ENCODE measurements at places on chromosomes 2 and 18.

DNA sequence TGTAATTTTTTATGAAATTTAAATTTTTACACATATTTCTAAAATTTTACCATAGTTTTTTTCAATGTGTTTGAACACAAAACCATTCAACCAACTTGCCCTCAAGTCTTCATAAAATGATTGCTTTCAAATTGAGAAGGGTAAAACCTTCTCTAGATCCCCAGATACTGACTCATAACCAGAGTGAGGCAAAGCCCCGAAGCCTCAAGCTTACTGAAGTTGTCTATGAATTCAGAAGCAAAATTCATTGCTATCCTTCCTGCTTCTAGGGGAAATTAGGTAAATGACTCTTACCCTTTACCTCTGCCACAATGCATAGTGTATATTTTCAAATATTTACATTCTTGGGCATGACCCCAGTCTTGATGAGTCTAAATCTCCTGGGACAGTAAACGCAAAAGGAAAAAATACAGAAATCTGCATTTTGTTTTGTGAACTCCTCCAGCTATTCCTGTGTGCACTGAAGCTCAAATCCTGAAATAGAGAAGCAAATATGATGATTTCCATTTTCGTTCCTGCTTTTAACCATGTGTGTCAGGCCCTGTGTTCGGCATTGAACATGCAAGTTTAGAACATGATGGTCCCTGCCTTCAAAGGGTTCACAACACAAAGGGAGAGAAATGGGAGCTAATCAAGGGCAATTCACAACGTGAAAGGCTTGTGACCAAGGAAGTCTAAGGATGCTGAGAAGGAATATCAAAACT is 246.3 kb downstream of the SUCLG1 start:
- no peak for DNase-seq

- DNase-seq: peak; percentile 78
These were observed 48.2 kb downstream of the RPL37A start for GRCh38 chr2:216546641-216547403.

GRCh38 chr18:79508565-79509535 is 113.1 kb downstream of the NFATC1 start:
- DNase-seq: no peak

DNA sequence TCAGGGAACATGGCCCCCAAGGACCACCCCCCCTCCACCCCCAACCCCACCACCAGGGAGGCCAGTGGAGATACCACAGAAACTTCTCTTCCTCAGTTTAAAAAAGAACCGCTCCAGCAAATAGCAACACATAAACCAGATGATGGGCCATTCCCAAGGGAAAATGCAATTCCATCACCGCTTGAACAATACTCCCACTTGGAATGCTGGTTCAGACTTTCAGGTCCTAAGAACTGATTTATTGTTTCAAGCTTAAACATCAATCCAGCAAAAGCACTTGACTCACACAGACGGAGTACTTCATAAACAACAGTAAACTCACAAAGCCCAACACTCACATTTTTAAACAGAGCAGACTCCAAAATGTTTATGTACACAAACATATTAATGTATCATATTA is 6.9 kb downstream of the HDAC4 start:
- no peak for DNase-seq

- no peak for DNase-seq
These were observed 344.1 kb upstream of the NXPH2 start for GRCh38 chr2:139124271-139124670.

- DNase-seq: peak; percentile 62
These were observed 22.8 kb downstream of the ATP8B1 start for GRCh38 chr18:57780318-57780705.

- DNase-seq: no peak
These were observed 377.4 kb downstream of the RPRM start for GRCh38 chr2:153101187-153101586.

GRCh38 chr2:169838743-169839489 is 11.7 kb downstream of the UBR3 start:
- DNase-seq: no peak

- peak; percentile 18 for DNase-seq
These were observed 132.8 kb downstream of the ARHGAP15 start for GRCh38 chr2:143261986-143262385.

DNA sequence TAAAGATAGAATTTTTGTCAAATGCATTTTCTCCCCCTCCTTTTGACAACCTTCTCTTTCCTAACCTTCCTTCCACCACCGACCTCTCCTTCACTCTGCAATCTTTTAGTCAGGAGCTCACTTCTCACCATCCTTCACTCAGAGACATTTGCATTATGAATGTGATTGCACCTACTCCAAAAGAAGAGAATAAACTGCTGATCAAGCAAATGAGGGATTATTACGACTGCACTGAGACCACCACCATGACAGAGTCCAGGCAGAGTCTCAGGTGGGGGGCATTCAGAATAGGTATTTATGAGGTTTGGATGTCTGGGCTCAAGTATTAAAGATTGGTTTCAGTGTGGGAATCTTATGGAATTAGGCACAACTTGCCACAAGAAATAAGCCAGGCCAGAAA is 483.9 kb downstream of the PTH2R start:
- no peak for DNase-seq

DNA sequence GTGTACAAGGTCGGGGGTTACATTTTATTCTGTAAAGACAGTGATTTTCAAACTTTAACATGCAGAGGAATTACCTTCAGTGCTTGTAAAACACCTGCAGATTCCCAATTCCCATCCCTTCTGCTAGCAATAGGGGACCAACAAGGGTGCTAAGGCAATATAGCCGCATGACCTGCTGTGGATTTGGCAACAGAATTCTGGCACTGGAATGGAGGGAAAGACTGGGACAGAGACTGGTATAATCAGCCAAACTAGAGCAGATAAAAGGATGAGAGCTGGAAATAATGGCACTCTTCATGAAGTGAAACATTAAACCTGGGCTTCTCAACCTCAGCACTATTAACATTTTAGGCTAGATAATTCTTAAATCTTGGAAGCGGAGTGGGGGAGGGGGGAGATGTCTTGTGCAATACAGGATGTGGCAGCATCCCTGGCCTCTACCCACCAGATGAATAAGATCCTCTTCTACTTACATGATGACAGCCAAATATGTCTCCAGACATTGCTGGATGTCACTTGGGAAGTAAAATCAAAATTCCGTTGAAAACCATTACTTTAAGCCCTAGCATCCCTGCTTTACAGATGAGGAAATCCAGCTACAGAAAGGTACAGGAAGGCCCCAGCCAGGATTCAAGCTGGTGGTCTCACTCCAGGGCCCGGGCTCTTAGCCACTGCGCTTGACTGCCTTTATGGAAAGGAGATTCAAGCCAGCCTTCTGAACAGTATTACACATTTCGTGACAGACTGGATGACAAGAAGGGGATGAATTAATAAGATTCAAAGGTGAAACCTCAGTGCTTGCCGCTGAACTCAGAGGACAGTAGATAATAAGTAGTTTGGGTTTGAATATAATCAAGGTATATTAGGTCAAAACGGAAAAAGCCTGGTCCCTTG is 1.7 kb downstream of the EVA1A start:
- peak; percentile 50 for DNase-seq

- no peak for DNase-seq
These were observed 86.2 kb downstream of the MCFD2 start for GRCh38 chr2:46829231-46829995.

GRCh38 chr18:33837191-33837590 is 259.2 kb downstream of the ASXL3 start:
- DNase-seq: no peak

- no peak for DNase-seq
These were observed 63.5 kb downstream of the COL5A2 start for GRCh38 chr2:189116087-189116486.

DNA sequence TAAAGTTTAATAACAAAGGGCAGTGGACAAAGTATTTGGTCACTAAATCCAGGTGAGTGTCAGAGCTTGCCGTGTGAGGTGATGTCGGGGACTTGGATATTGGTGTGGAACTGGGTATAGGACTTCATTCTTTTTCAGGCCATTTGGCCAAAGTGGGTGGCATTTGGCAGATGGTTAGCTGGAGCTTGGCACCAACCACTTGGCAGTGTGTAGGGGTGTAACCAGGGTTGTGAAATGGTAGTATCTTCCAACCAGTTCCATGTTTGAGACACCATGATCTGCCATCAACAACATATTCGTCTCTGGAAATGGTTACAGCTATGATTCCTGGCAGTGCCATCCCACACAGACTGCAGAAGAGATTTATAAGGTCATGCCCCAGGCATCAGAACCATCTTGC is 113.9 kb downstream of the CCDC85A start:
- DNase-seq: no peak

DNA sequence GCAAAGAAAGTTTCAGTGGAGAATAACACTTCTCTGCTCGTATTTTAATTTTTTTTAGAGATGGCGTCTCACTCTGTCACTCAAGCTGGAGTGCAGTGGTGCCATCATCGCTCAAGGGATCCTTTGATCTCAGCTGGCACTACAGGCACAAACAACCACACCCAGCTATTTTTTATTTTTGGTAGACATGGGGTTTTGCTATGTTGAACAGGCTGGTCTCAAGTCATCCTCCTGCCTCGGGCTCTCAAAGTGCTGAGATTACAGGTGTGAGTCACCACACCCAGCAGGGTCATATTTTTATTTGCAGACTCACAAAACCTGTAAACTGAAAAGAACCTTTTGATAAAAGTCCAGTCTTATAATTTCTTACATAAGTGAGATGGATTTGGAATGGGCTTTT is 2.6 kb downstream of the TRAK2 start:
- no peak for DNase-seq

- DNase-seq: no peak
These were observed 65.2 kb upstream of the MYCN start for GRCh38 chr2:15874854-15875804.

DNA sequence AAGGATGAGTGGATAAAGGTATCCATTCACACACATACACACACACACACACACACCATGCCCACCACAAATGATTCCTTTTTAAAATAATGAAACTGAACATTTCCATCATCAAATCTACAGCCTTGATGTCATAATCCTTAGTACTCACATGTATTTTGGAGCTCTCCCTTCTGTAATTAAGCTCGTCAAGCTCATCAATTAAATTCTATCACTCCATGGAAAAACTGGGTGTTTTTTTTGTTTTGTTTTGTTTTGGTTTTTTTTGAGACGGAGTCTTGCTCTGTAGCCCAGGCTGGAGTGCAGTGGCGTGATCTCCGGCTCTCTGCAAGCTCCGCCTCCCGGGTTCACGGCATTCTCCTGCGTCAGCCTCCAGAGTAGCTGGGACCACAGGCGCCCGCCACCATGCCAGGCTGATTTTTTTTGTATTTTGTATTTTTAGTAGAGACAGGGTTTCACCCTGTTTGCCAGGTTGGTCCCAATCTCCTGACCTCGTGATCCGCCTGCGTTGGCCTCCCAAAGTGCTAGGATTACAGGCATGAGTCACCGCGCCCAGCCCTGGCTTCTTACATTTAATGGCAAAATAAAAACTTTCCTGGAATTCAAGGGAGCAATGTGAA is 78.6 kb upstream of the RGPD4 start:
- DNase-seq: no peak

GRCh38 chr18:64276311-64277090 is 127.6 kb upstream of the LINC00305 start:
- DNase-seq: no peak

DNA sequence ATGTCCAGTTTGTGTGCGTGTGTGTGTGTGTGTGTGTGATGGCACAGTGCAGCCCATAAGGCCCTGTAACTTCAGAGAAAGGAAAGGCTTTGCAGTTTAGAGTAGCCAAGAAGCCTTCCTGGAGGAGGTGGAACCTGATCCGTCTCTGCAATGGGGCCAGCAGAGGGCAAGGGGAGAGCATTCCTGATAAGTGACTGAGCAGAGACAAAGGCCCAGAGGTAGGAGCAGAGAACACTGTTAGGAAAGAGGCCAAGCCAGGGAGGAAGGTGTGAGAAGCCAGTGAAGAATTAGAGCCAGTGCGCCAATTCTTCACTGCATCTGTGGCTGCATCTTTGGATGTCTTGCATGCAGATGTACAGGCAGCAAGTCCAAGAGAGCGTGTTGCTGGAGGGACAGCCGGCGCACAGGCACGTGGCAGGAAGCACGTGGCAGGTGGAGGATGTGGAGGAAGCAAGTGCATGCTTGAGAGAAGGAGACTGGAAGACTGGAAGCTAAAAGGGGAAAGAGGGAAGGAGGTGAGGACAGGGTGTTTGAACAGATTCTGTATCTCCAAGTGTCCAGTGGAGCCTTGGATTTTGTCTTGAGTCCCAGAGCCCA is 196.3 kb downstream of the CTIF start:
- peak; percentile 52 for DNase-seq

DNA sequence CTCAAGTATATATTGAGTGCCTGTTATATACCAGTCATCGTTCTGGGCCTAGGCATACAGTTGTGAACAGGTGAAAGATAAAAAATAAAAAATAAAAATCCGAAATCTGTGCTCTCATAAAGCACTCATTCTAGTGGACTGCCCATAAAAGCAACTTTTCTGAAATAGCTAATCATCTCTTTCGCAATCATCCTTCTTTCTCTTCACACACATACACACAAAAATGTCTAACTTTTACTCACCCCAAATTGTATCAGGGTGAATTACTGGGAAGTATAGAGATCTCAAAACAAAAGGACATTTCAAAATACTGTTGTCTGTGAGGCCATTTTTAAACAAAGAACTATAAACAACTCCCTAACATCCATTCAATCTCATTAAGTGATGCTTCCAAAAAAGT is 29.6 kb upstream of the ORC2 start:
- peak; percentile 69 for DNase-seq

DNA sequence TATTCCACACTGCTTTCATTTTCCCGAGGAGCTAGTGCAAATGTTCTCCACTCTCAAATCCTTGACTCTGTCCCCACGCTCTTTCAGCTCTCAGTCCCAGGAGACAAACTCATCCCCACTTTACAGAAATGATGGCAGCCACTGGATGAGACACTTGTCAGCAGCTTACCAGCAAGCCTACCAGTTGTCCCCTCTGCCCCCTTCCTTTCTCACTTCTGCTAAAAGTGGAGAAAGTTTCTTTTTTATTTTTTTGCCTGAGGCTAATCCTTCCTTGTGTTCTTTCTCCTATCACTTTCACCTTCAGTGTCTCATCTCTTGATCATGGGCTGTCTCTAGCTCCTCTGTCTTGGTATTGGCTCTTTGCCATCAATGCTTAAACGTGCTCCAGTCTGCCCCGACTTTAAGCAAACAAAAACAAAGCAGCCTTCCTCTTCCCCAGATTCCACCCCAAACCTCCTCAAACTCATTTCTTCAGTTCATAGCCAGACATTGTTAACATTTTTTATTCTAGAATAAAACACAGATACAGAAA is 64.5 kb downstream of the TTC32 start:
- DNase-seq: no peak

DNA sequence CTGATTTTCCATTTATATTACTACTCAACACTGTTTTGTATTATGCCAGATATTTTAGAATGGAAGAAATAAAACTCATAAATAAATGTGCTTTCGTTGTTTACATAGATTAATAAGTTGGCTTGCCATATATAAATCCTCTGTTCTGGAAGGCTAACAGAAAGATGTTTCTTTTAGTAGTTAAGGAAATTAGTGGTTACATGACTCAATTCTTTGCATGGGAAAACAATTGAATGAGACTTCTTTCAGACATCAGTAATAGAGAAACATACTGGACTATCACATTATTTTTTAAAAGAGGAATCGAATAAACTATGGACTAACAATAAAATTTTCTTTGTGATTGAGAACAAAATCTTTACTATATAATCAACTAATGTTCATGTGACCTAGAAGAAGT is 336.5 kb downstream of the KCNS3 start:
- DNase-seq: peak; percentile 27

- no peak for DNase-seq
These were observed 94.4 kb downstream of the LYPD6B start for GRCh38 chr2:149132901-149133300.
